Lung (tissue), 17 donors: ENCODE measurements at places on chromosomes 4 and X. TPM values are rescaled to one million over a fixed set of nuclear protein-coding genes. Genes with fewer than 3 reads are reported as not detected.

Gene NALF2
- 0.12 TPM for polyA plus RNA-seq

Gene NCAPG
- polyA plus RNA-seq = 1.6 TPM

Gene SYTL5
- 0.98 TPM for polyA plus RNA-seq

Gene CENPVL1
- not detected for polyA plus RNA-seq

Gene MAGED4B
- 3.1 TPM for polyA plus RNA-seq

Gene GASK1B
- polyA plus RNA-seq = 27.4 TPM

Gene PPEF2
- not detected for polyA plus RNA-seq

Gene MTM1
- polyA plus RNA-seq = 9.1 TPM

Gene ATOH1
- not detected for polyA plus RNA-seq

Gene GK2
- polyA plus RNA-seq = not detected

Gene SPANXB1
- not detected for polyA plus RNA-seq

Gene FGF5
- polyA plus RNA-seq = not detected

Gene ZRSR2
- 8.9 TPM for polyA plus RNA-seq

Gene ACSL1
- 731 TPM for polyA plus RNA-seq

Gene IGFBP7
- polyA plus RNA-seq = 400 TPM

Gene EDA2R
- 0.27 TPM for polyA plus RNA-seq

Gene PLAC1
- polyA plus RNA-seq = 0.63 TPM

Gene MAGEB10
- polyA plus RNA-seq = not detected

Gene RHOH
- 1.2 TPM for polyA plus RNA-seq

Gene NIPAL1
- polyA plus RNA-seq = 0.53 TPM

Gene DMRTC1
- 0.23 TPM for polyA plus RNA-seq

Gene RS1
- 2.7 TPM for polyA plus RNA-seq

Gene CYLC1
- not detected for polyA plus RNA-seq

Gene ANXA5
- polyA plus RNA-seq = 440 TPM

Gene TRAM1L1
- 1.0 TPM for polyA plus RNA-seq

Gene BEX5
- 4.9 TPM for polyA plus RNA-seq

Gene ARHGAP36
- polyA plus RNA-seq = not detected

Gene HEPH
- polyA plus RNA-seq = 1.6 TPM

Gene SPANXA2
- polyA plus RNA-seq = not detected

Gene SRD5A3
- polyA plus RNA-seq = 16.6 TPM

Gene ANK2
- polyA plus RNA-seq = 1.9 TPM

Gene MAGEA2
- polyA plus RNA-seq = not detected

Gene PPARGC1A
- polyA plus RNA-seq = 1.6 TPM

Gene XKRX
- 1.6 TPM for polyA plus RNA-seq
